Activated CD8-positive, alpha-beta T cell treated with anti-CD3 and anti-CD28 coated beads for 36 hours (primary cell): ENCODE measurements at places on chromosomes 4 and X.

- DNase-seq: no peak
Measured at GRCh38 chrX:46820391-46821100, 16.3 kb upstream of the RP2 start.

GRCh38 chrX:38233891-38234667 is 13.4 kb upstream of the SRPX start:
- no peak for DNase-seq

DNA sequence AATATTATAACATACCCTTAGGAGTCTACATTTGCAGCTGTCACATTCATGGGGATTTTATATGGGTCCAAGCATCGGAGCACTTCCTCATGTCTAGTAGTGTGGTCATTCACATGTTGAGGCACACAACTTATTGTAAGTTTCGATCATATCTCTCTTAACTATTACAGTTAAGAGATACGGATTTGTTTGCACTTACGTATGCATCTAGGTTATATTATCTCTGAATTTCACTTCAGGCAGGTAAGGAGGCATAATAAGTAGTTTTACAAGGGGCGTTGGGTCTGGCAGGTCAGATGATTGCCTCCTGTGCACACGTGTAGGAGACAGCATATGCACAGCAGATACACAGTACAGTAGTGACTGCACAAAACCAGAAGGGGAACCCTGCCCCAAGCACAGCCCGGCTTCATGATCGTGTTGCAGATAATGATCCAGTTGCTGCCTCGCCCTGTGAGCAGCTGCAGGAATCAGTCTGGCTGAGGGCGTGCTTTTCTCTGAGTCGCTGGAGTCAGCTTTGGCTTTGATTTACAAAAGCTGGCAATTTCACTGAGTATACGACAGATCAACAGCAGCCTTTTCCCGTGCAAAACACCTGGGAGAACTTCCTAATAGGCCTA is 302.9 kb upstream of the GATB start:
- DNase-seq: peak; percentile 28

DNA sequence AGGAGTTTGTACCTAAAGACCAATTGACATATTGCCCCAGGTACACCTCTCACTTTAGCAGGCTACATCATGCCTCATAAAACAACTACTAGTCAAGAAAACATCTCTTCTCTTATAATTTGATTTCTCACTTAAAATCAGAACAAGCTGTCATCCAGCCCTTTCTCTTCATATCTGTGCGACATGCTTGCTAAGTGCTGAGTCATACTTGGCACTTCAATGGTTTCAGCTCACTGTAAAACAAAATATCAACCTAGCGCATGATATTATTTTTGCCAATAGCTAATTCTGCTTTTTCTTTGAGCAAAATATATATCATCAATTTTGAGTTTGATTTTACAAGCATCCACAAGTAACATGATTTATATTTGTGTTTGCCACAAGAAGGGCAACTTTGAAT is 27.9 kb upstream of the FUNDC1 start:
- no peak for DNase-seq

DNA sequence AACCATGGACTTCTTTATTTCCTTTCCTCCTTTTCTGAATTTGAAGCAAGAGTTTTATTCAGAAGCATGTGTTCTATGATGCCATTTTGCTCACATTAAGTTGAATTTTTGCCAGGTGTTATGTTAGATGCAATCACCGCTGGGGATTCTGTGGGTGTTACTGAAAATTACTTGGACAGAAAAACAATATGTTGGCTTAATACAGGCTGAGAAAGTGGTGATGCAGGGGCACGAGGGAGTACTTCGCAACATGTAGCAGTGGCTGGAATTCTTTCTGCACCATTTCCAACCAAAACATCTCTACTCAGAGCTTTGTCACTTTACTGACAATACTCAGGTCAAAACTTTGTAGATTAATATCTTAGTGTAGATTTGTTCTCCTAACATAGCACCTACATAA is 109.2 kb upstream of the PCDH18 start:
- no peak for DNase-seq
